A549 treated with RU486 at 1 μM for 4 hours (cell line): ENCODE measurements at places on chromosomes 2 and 18. TPM values are rescaled to one million over a fixed set of nuclear protein-coding genes. Genes with fewer than 3 reads are reported as not detected.

Gene CCBE1
- total RNA-seq, result 9.2 to 13.7 TPM (median 9.7 TPM) in 5 replicates

Gene C1QL2
- total RNA-seq, result 0.07 to 0.15 TPM (median 0.11 TPM) in 4 of 5 replicates, not detected in the other

Gene SERPINB4
- total RNA-seq, result 0.11 to 0.18 TPM (median 0.15 TPM) in 4 of 5 replicates, not detected in the other

Gene SULT1C2
- 0.29 to 0.83 TPM (median 0.59 TPM) in 5 replicates for total RNA-seq

Gene CASP10
- 1.5 to 3.2 TPM (median 2.1 TPM) in 5 replicates for total RNA-seq

Gene XRCC5
- total RNA-seq, result 166 to 226 TPM (median 187 TPM) in 5 replicates

Gene KIF1A
- 0.56 to 0.75 TPM (median 0.66 TPM) in 5 replicates for total RNA-seq

Gene DLX2
- total RNA-seq, result 0.23 to 0.75 TPM (median 0.59 TPM) in 5 replicates

Gene UGT1A6
- 1.2 to 2.3 TPM (median 1.6 TPM) in 5 replicates for total RNA-seq

Gene HMSD
- total RNA-seq, result 0.21 to 0.39 TPM in 2 of 5 replicates, not detected in the others

Gene CFAP65
- 0.05 to 0.32 TPM (median 0.16 TPM) in 5 replicates for total RNA-seq

Gene ZAP70
- total RNA-seq, result not detected in 5 replicates

Gene ARL6IP6
- total RNA-seq, result 14.3 to 28.6 TPM (median 22.8 TPM) in 5 replicates

Gene UGT1A9
- 3.5 to 6.8 TPM (median 4.9 TPM) in 5 replicates for total RNA-seq

Gene MYCN
- total RNA-seq, result not detected in 5 replicates

Gene TUBA4B
- total RNA-seq, result 0.18 to 0.69 TPM (median 0.35 TPM) in 5 replicates

Gene BOLL
- not detected in 5 replicates for total RNA-seq

Gene IL1B
- 0.34 to 0.58 TPM (median 0.41 TPM) in 4 of 5 replicates, not detected in the other for total RNA-seq

Gene CCL20
- 3.0 to 5.8 TPM (median 4.3 TPM) in 5 replicates for total RNA-seq

Gene MXD1
- 1.1 to 2.4 TPM (median 2.0 TPM) in 5 replicates for total RNA-seq

Gene SLC14A1
- total RNA-seq, result not detected in 5 replicates

Gene C2orf15
- total RNA-seq, result 0.42 to 0.64 TPM (median 0.50 TPM) in 4 of 5 replicates, not detected in the other

Gene GCA
- 5.4 to 8.3 TPM (median 7.5 TPM) in 5 replicates for total RNA-seq

Gene RETREG2
- total RNA-seq, result 58.9 to 85.7 TPM (median 81.2 TPM) in 5 replicates

Gene UBE2F
- total RNA-seq, result 45.4 to 56.4 TPM (median 48.0 TPM) in 5 replicates

Gene LCT
- 0.03 to 0.07 TPM (median 0.05 TPM) in 3 of 5 replicates, not detected in the others for total RNA-seq

Gene ABCG8
- total RNA-seq, result not detected in 5 replicates
